ENCODE measurements at places on chromosomes 3 and 15.

GRCh38 chr15:40906991-40907802 is 12.9 kb downstream of the VPS18 start:
- DNase-seq: no peak

DNA sequence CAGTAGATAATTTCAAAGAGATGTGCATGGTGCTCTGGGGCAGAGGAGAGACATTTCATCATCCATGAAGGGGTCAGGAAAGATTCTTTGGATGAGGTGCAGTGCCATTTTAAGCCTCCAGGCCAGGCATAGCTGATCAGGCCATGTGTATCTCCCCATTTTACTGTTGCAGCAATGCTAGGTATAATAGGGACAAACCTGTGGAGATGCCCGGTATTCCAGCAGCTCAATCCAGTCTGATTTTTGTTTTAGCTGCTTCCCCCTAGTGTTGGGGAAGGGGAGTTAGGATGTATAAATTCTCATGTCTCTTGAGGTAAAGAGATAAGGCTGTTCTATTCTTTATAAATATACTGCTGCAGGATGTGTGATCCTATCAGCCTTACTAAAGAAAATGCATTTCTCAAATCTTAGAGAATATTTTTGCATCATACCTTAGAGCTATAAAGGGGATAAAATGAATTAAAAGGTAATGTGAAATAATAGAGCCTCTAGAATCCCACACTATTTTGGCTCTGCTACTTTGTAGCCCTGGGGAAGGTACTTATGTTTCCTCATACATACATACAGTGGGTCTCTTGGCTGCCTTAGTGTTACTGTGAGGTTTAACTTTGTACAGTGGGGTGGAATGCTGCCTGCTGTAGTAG is 5.2 kb downstream of the CDV3 start:
- DNase-seq: peak; percentile 81

GRCh38 chr15:78054518-78054917 is 23.0 kb downstream of the TBC1D2B start:
- no peak for DNase-seq

- DNase-seq: no peak
These were observed 177.6 kb downstream of the GHSR start for GRCh38 chr3:172270557-172271166.

All from HepG2 (cell line).